HuH-7 (cell line): ENCODE measurements at places on chromosomes 11 and 22.

GRCh38 chr11:18618342-18619025, 15.7 kb downstream of the SPTY2D1 start:
- DNase-seq: no peak

DNA sequence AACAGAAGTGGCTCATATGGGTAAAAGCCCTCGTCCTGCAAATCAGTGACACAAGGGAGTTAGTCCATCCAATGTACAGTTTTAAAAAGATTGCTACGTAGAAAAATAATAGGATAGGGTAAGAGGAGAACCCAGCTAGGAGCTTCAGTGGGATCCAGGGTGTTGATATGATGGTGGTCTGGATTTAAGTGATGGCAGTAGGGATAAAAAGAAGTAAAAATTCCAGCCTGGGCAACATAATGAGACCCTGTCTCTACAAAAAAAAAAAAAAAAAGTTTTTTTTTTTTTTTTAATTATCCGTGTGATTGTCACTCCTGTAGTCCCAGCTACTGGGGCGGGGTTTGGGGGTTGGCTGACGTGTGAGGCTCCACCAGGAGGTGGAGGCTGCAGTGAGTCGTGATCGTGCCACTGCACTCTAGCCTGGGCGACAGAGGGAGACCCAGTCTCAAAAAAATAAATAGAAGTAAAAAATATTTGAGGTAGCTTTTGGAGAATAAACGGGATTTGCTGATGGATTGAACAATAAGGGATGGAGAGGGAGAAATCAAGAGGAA, 7.0 kb upstream of the L3MBTL2 start:
- DNase-seq: peak; percentile 51

DNA sequence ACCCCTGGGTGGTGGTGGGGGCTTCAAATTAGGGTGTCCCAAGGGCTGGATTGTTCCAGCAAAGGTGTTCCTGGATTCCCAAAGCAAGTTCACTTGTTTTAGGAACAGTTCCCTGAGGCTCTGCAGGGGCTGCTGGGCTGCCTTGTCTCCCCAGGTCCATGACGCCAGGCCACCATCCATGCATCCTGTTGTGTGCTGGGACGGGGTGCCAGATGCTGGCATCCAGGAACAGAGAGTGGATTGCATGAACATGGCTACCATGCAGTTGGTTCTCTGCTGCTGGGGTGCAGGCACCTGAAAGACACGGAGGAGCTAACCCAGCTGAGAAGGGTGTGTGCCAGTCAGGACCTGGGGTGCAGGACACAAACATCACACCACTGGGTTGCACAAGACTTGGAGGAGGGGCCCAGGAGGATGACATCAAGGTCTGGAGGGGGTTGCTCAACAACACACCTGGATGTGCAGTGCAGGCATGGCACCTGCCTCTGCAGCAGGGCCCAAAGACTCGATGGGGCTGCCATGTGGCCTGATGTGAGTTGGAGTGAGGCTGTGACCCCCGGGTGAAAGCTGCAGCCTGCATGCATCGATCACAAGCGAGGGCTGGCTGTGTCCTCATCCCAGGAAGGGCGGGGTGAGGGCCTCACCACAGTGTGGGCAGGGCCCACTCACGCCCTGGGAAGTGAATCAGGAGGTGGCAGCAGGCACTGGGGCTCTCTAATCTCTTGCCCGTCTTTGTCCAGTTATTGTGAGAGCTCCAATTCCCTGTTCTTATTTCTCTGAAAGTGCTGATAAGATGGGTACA, 74.0 kb upstream of the CLDN5 start:
- no peak for DNase-seq

DNA sequence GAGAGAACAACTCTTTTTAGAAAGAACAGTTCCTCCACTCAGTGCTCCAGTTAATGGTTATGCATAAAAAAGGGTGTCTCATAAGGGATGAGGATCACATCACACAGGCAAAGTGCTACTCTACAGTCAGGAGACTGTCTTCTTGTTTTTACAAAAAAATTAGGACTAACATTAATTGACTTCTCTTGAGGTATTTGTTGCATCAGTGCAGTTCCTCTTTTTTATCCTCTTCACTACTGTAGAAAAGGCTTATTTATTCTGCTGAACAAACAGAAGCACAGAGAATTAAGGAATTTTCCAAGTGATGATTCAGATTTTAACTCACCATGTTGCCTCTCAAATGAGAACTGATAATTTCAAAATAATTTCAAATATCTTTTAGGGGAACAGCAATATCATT, 1.9 kb downstream of the MMP8 start:
- no peak for DNase-seq

GRCh38 chr22:49084206-49084605, 743.5 kb downstream of the BRD1 start:
- no peak for DNase-seq

DNA sequence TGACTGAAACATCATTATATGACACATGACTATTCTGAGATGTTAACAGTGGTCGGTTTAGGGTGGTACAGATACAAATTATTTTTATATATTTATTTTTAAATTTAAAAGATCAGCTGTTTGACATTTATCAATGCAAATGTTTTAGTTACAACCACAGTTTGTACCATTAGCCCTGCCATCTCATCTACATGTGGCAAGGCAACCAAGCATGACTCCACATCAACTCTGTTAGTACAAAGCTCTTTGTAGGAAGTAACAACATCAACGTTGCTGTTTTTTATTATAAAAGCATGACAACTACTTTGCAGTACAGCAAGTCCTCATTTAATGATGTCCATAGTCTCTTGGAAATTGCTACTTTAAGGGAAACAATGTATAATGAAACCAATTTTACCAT, 40.8 kb downstream of the ENTHD1 start:
- no peak for DNase-seq

GRCh38 chr11:134244593-134244992, 8.6 kb downstream of the THYN1 start:
- DNase-seq: peak; percentile 36

- DNase-seq: no peak
These were observed 429.5 kb downstream of the TBC1D22A start for GRCh38 chr22:47191671-47192650.

GRCh38 chr22:46895753-46896152, 133.3 kb downstream of the TBC1D22A start:
- no peak for DNase-seq

DNA sequence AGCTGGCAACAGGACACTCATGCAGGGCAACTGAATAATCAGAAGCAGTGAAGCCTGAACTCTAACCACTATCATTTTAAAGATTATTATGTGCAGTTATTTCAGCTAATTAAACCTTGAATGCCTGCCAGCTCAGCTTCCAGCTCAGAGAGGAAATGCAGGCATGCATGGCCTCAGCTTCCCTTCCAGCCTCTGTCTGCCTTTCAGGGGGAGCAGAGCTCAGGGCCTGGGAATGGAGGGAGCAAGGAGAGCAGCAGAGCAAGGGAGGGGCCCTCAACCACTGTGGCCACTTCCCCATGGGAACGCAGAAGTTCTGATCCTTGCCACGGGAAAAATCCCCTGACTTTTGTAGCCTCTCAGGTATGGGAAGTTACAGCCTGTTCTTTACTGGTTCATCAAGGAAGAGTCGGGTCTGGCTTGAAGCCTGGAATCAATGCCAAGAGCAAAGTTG, 32.5 kb upstream of the APLNR start:
- DNase-seq: no peak

- DNase-seq: peak; percentile 74
These were observed 94.2 kb upstream of the TBCEL start for GRCh38 chr11:120929664-120930154.

DNA sequence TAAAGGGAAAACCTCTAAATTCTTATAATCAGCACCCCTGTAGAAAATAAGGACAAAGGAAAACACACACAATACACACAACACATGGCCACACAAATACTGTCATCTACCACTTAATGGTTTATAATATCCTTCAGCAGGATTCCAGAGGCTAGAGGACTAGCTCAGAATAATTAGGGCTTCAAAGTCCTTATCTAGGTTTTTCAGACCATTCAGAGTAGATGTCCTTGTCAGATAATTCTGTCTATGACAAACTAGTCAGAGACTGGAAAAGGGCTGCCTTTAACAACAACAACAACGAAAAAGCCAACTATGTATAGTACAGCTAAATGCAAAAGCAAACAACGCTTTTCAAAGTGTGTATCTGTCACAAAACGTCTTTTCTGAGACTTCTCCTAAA, 456.5 kb upstream of the CNTN5 start:
- DNase-seq: no peak

DNA sequence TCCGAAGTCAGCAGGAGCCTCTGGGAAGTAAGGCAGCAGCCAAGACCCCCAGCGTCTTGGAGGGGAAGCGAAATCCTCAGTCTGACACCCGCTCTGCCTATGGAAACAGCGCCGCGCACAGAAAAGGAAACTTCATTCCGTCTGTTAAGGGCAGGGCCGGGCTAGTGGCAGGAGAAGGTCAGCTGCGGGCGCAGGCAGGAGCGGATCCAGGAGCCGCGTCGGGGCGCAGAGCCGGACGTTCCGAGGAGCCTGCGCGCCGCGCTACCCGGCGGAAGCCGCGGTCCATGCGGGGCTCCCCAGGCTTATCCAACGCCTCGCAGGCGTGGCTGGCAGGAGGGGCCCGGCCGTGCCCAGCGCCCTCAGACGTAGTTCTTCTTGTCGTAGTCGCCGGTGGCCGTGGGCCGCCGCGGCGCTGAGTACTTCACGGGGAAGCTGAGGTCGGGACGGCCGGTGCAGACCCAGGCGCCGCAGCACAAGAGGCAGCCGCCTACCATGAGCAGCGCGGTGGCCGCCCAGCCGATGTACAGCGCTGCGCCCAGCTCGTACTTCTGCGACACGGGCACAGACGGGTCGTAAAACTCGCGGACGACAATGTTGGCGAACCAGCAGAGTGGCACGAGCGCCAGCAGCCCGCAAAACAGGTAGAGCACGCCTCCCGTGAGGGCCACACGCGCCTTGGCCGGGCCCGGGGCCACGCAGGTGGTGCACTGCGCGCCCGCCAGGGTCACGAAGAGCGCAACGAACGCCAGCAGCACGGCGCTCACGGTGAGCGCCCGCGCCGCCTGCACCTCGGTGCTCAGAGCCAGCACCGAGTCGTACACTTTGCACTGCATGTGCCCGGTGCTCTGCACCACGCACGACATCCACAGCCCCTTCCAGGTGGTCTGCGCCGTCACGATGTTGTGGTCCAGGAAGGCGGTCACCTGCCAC, 705 bp downstream of the CLDN5 start:
- DNase-seq: no peak

- no peak for DNase-seq
These were observed 106.9 kb upstream of the SORL1-AS1 start for GRCh38 chr11:121559606-121560200.

GRCh38 chr11:121059605-121060004, 35.7 kb downstream of the TBCEL start:
- no peak for DNase-seq

GRCh38 chr11:115931548-115932083, 427.4 kb upstream of the CADM1 start:
- no peak for DNase-seq

- DNase-seq: peak; percentile 74
These were observed 1.3 kb downstream of the TP53I11 start for GRCh38 chr11:44949160-44950030.
